ENCODE measurements at places on chromosomes 16 and 17.

GRCh38 chr17:57584050-57584551 is 161.0 kb downstream of the CCDC182 start:
- no peak for DNase-seq

- DNase-seq, result no peak
Observed at GRCh38 chr17:48925991-48926342, 17.8 kb downstream of the UBE2Z start.

DNA sequence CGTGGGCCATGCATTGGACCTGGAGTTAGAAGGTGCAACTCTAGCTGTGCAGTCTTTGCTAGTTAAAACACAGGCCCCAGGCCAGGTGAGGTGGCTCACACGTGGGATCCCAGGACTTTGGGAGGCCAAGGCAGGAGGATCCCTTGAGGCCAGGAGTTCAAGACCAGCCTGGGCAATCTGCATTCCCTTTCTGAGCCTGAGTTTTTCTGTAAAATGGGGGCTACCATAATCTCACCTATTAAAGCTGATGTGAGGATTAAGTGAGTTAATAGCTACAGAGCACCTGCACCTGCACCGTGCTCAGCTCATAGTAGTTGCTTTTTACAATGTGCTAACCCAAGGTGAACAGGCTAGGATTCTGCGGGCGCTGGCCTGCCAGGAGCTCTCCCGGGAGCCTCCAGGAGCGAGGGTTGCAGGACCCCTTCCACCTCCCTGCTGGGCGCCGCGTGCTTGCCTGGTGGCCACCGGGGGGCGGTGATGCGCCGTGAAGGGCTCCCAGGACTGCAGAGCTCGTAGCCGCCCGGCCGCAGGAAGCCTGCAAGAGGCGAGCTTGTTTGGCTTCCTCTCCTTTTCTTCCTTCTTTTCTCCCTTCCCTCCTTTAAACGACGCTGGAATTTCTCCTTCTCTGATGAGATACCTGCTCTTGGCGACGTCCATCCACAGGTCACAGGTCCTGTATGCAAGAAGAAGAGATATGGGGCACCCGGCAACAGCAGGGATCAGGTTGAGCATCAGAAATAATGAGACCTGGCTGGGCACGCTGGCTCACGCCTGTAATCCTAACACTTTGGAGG is 51.3 kb downstream of the ZFP90 start:
- DNase-seq, result no peak

- no peak for DNase-seq
Observed at GRCh38 chr16:79542237-79542774, 58.2 kb downstream of the MAF start.

DNA sequence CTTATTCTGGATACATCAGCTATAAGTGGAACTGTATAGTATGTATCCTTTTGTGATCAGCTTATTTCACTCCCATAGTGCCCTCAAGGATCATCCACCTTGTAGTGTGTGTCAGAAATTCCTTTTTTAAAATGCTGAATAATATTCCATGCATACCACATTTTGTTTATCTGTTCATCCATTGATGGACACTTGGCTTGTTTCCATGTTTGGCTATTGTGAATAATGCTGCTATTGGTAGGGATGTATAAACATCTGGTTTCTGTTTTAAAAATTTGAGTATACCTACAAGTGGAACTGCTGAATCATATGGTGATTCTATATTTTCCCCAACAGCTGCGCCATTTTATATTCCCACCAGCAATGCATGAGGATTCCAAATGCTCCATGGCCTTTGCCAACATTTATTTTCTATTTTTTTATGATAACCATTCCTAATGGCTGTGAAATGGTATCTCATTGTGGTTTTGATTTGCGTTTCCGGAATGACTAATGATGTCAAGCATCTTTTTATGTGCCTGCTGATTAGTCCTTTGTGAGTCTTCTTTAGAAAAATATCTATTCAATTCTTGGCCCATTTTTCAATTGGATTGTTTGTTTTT is 11.6 kb downstream of the RCVRN start:
- DNase-seq, result no peak

DNA sequence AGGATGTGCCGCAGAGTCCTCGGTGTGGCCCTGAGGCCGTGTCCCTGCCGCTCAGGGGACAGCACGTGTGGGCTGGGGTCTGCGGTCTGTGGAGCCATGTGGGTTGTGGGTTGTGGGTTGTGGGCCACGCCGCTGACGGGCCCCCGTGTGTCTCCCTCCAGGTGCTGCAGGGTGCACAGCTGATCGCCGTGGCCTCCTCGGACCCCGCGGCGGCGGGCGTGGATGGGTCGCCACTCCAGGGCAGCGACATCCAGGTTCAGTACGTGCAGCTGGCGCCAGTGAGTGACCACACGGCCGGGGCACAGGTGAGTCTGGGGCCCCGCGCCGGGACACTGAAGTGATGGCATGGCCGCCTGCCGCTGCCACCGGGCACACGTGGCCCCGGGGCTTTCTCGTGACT is 120.7 kb downstream of the BANP start:
- no peak for DNase-seq

DNA sequence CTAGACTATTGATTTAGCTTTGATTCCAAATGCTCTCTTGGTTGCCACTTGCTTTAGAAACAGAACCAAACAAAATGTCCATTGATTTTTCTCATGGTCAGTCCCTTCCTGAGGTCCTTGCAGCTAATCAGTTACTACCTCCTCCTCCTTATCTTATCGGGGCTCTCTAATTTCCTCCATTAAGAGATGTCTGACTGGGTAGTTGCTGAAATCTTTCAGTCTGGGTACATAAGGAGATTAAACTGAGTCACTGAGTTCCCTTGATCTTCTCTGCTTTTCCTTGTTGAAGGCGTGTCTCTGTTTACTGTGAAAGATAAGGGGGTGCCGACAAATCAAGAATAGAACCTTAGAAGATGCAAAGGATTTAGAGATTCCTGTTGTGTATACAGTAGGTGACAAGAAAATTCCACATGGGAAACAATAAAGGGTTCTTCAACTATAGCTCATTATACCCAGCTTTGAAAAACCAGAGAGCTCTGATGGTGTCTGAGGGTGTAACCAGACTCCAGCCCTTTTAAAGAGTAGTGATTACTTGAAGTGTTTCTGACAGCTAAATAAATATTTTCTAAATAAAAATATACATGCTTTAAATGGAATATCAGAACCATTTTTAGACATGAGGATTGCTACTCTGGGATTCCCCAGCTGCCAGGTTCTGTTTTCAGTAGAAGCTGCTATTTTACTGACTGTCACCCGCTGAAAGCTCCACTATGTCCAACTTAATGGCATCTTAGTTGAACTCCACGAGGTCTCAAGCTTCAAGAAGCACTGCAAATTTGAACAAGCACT is 791.3 kb upstream of the SOX9 start:
- DNase-seq, result no peak

All from thoracic aorta (tissue), 2 donors.